Fibroblast of upper back skin (primary cell): ENCODE measurements at places on chromosomes 6 and 20.

GRCh38 chr6:37867756-37868446, 48.4 kb downstream of the ZFAND3 start:
- no peak for DNase-seq

GRCh38 chr20:5195655-5196054, 68.8 kb downstream of the CDS2 start:
- peak; percentile 35 for DNase-seq

DNA sequence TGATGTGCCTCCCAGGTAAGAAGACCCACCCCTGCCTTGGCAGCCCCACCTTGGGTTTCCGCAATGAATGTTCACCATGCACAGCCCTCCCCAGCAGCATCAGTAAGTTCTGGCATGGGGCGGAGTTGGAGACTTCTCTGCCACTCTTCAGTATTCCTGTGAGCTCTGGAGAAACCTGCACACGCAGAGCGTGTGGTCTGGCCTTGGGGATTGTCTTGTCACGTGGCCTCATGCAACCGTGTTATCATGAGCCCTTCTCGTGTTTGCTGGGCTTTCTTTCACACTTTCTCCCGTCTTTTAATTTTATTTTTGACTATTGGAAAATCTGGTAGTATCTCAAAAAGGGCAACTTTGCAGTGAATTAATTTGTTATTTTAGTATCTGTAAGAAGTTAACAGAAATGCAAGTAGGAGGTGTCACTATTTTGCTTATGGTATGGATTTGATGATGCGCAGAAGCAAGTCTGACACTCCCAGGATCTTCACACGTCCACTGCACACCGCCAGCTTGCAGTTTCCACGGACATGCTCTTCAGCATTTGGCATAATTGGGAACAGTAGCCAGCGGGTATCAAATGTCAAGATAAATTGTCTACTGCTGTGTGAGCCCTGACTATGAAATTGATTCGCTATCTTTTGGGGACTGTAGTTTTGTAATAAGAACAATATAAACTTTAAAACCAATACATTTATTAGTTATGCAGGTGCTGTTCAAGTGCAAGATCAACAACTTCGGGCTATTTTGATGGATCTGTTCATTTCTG, 463.5 kb downstream of the QKI start:
- no peak for DNase-seq

DNA sequence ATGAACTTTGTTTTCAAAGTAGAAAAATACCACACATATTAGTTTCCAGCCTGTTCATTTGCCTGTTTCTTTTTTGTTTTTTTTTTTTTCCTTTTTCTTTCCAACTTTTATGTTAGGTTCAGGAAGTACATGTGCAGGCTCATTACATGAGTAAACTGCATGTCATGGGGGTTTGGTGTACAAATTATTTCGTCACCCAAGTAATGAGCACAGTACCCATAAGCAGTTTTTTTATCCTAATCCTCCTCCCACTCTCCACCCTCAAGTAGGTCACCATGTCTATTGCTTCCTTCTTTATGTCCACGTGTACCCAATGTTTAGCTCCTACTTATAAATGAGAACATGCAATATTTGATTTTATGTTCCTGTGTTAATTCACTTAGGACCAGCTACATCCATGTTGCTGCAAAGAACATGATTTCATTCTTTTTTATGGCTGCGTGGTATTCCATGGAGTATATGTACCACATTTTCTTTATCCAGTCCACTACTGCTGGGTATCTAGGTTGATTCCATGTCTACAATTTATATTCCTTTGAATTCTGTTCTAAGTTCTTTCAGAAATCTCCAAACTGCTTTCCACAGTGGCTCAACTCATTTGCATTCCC, 31.8 kb downstream of the SNX14 start:
- peak; percentile 10 for DNase-seq

- no peak for DNase-seq
These were observed 18.4 kb upstream of the FAM209A start for GRCh38 chr20:56506103-56506502.

DNA sequence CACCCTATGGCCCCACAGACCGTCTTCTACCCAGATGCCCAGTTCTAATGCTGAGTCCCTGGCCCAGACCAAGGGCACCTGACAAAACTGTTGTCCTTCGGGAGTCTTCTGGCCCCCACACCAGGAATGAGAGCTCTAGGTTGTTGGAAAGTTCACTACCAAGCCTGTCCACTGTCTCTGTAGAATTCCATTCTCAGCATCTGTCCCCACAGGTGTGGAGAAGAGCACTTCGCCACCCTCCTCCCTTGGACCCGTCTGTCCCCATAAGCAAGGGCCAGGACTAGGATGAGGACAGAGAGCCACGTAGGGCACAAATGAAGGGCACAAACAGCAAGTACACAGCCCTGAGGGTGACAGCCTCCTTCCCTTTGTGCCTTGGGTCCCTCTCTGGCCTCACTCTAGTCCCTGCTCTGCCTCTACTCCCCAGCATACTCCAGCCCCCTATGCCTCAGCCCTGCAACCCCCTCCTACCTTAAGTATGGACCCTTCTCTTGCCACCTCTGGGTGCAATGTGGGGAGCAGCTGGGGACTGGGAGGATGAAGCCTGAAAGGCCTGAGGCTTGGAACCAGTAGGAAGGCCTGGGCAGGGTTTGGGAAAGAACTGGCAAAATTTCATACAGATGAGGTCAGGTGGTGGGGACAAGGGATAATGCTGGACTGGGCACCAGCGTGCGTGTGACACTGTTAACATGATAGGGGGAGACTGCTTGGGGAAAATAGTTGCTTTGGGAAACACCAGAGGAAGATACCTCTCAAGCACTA, 4.3 kb downstream of the LZTS3 start:
- no peak for DNase-seq

DNA sequence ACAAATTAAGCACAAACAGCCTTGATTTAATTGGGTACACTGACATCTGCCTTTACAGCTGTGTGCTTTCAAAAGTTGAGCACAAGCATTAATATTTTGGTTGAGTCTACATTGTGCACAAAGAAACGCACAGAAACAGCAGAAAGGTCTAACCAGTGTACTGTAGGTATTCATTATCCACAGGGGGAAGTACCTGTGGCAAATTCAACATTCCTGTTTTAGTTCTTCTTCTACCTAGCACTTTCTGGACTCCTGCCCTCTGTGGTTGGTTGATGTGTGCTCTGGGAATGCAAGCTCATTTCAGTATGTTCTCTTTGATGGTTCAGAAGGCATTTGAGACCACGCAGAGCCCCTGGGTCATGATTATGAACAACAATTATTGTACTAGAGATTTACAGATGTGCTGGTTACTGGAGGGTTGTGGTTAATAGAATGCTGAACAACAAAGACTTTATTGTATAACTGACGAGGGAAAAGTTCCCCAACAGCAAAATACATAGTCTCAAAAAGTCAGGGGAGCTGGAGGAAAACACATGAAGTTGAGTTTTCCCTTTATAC, 26.6 kb upstream of the DAAM2 start:
- DNase-seq, result no peak

DNA sequence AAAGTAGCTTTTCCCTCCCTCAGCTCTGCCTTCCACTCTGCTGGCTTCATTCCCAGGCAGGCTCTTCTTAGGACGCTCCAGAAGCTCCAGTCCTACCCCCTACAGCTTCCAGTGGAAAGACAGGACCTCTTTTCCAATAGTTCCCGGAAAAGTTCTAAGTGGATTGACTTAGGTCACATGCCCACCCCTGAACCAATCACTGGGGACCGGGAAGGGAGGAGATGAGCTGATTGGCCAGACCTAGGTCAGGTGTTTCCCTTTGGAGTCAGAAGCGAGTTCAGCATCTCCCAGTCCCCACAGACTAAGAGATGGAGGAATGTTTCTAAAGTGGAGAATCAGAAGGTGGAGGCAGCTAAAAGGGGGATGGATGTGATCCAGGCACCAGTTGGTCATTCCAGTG, 62.9 kb upstream of the KCNG1 start:
- DNase-seq, result no peak

DNA sequence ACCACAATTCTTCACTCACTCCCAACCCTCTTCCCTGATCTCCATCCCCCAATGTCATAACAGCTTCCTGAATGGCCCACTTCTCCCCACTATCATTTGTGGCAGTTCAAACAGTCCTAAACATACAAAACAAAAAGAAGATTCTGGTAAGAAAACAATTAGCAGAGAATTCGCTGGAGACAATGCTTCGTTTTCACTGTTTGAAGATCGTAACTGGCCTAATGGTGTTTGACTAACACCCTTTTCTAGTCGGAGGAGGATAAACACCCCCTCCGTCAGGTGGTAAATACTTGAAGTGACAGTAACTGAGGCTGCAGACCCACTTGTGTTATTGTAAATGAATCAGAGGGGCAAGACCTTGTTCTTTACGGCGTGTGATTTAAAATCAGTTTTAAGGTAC, 3.8 kb downstream of the EYA2 start:
- DNase-seq, result no peak

GRCh38 chr6:15343490-15344191, 97.8 kb downstream of the JARID2 start:
- DNase-seq, result no peak

- DNase-seq, result peak; percentile 98
These were observed 957 bp upstream of the VEGFA start for GRCh38 chr6:43768983-43769525.

DNA sequence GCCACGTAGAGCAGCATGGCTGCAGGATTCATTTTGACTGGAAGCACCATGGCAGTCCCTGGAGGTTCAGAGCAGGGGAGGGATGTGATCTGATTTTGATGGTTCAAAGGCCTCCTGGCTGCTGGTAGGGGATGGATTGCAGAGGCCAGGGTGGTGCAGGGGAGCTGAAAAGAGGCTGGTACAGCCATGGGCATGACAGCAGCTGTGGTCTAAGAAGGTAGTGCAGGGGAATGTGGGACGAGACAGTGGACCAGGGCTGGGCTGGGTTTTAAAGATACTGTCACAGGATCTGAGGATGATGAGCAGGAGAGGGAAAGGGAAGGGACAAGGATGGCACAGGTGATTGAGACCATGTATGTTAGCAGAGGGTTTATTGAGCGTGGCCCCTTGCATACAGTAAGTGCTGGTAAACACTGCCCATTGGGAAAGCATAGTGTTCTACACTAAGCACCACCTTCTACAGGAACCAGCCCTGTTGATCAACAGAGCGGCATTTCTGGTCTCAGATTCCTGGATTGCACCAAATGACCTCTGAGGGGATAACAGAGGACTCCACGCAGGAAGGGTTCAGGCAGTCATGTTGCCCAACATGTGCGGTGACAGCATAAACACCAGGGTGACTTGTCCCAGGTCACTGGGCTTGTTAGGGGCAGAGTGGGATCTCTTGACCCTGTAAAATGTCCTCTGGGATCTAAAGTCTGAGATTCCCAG, 14.5 kb upstream of the SIRPA start:
- DNase-seq, result no peak

GRCh38 chr6:51273228-51273961, 454.7 kb downstream of the TFAP2B start:
- no peak for DNase-seq

DNA sequence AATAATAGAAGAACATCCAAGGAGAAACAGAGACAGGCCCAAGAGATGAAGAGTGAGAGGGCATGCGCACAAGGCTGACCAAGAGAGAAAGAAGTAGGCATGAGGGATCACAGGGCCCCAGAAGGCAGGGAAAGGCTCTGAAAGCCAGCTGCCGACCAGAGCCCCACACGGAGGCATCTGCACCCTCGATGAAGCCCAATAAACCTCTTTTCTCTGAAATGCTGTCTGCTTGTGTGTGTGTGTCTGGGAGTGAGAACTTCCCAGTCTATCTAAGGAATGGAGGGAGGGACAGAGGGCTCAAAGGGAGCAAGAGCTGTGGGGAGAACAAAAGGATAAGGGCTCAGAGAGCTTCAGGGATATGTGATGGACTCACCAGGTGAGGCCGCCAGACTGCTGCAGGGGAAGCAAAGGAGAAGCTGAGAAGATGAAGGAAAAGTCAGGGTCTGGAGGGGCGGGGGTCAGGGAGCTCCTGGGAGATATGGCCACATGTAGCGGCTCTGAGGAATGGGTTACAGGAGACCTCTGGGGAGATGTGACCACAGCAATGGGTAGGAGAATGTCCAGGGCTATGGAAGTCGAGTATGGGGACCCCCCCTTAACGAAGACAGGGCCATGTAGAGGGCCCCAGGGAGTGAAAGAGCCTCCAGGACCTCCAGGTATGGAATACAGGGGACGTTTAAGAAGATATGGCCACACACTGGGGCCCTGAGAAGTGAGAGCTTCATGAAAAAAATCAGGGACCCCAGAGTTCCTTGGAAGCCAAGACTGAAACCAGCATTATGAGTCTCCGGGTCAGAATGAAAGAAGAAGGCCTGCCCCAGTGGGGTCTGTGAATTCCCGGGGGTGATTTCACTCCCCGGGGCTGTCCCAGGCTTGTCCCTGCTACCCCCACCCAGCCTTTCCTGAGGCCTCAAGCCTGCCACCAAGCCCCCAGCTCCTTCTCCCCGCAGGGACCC, 981 bp upstream of the TNF start:
- DNase-seq, result no peak
